Endothelial cell (in vitro differentiated cells): ENCODE measurements at places on chromosomes 6 and 20.

GRCh38 chr6:159913375-159913774 is 22.6 kb downstream of the MAS1 start:
- no peak for DNase-seq

GRCh38 chr6:130313206-130313605 is 52.6 kb upstream of the TMEM200A start:
- no peak for DNase-seq

GRCh38 chr20:51094221-51094620 is 71.3 kb upstream of the KCNG1 start:
- no peak for DNase-seq

GRCh38 chr20:829551-829950 is 4.0 kb upstream of the FAM110A start:
- no peak for DNase-seq

DNA sequence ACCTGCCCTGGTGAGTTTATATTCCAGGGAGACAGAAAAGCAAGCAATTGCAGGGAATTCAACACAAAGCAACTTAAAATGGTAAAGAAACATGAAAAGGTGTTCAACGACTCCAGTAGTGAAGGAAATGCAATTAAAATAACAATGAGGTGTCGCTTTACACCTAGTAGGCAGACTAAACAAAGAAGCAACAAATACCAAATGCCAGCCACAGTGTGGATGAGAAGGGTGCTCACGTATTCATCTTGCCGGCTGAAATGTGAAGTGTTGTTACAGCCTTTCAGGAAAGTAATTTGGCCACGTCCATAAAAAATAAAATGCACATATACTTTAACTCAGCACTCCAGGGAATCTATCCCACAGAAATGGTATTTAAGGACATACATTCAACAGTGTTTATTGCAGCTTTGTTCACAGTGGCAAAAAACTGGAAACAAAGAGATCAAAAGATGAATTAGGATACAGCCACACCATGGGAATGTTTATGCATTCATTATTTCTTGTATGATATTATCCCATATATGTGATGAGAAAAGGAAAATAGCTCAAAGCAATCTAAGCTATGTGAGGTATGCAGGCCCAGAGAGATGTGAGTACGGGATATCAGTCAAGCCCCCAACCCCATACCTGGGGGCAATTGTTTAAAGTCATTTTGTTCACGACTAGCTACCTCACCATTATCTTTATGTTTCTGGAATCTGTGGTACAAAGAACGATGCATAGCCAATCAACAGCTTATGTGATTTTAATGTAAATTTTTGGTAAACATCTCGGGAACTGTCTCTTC is 266.0 kb upstream of the SOX4 start:
- DNase-seq: no peak
